Naive B cell (primary cell): ENCODE measurements at places on chromosomes 2 and 18.

DNA sequence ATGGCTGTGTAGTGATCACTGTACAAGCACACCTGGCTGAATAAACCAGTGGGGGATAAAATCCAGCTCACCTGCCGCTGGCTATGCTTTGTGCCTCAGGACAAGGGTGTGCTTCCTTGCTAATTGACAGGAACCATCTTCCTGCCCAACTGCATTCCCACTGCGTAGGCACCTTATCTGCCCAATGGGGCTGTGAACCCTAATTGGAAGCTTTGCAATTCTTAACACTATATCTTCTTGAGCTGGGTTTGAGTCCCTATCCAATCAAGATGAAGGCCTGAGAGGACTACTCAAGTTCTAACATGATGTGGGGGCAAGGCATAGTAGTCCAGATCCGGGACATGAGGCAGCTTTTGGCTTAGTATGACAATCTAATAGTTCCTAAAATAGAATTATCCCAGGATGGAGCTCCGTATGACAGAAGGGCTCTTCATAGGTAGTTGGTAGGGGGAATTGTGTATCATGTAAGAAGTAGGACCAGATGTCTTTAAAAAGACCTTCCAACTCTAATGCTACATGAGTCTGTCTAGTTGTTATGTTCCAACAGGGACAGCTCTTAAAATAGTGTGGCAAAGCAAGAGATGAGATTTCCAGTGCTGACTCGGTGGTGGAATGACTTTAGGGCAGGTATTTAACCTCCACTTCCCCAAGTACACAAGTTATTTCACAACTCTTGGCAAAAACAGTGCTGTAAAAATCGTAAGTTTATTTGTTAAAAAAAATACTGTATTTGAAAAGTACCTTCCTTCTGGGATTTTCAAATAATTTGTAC is 2.3 kb upstream of the TMEM150A start:
- no peak for DNase-seq

- no peak for DNase-seq
Observed at GRCh38 chr18:9400197-9400596, 65.6 kb downstream of the TWSG1 start.

DNA sequence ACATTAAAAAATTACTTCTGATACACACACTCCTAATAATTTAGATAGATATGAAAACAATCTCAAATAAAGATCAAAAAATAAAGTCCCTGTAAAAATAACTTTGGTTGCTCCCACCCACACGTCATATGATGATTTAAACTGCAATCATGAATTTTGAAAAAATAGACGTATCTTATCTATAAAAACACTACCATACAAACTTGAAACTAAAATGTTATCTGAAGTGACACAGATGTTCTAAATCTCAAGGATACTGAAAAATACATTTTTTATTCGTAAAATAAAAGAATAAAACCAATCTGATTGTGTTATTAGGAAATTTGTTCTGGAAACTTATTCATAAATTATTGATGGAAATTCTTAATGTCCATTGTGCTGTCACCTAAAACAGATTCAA is 8.1 kb upstream of the BOLA3 start:
- no peak for DNase-seq

- no peak for DNase-seq
Observed at GRCh38 chr2:110978148-110978547, 142.6 kb upstream of the BCL2L11 start.

DNA sequence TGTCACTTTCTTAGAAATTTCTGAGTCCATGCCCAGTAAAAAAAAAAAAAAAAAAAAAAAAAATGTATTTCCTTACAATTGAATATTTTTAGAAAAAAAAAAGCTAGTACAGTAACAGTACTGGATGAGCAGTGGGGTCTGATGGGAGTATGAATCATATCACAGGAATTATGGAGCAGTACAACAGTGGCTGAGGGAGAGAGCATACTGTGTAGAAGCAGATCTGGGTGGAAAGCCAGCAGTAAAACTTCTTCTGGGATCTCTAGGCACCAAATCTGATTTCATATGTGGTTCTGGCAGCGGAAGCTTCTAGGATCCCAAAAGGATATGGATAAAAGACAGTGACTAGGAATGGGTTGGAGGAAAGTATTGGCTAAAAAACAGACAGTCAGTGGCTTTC is 414.9 kb upstream of the FSHR start:
- DNase-seq = no peak

- DNase-seq = no peak
Observed at GRCh38 chr2:96529376-96530143, 7.0 kb upstream of the ARID5A start.

- DNase-seq = peak; percentile 14
Observed at GRCh38 chr2:138787053-138787666, 7.0 kb upstream of the NXPH2 start.

DNA sequence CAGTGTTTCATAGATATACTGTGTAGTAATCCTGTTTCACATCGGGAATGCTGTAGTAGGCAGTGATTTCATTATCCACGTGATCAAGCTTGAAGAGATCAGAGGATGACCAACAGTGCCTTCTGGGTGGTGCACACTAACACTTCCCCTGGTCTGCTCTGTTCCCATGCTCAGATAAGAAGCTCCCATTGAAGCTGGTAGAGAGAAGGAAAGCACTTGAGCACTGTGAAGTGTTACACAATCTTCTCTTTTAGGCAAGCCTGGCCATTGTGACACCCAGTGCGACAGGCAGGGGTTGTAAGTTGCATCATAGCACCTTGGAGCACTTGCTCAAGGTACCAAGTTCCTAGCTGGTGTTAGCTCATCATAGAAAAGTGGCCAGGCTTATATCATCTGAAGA is 30.6 kb upstream of the GPD2 start:
- no peak for DNase-seq

DNA sequence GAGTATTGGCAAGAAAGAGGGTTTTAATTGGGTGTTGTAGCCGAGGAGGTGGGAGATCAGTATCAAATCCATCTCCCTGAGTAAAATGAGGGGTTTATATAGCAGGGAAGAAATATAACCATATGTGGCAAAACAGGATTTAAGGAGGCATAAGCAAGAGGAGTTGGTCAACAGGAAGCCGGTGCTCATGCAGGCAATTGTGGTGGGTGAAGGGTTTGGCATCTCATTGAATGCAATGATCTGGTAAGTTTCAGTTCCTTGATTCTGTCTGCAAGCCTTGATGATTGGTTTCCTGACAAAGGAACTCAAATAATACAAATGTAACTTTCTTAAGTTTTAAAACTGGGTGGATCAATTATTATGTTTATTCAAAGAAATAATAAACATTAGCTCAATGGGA is 564.4 kb upstream of the LINC00305 start:
- peak; percentile 73 for DNase-seq

DNA sequence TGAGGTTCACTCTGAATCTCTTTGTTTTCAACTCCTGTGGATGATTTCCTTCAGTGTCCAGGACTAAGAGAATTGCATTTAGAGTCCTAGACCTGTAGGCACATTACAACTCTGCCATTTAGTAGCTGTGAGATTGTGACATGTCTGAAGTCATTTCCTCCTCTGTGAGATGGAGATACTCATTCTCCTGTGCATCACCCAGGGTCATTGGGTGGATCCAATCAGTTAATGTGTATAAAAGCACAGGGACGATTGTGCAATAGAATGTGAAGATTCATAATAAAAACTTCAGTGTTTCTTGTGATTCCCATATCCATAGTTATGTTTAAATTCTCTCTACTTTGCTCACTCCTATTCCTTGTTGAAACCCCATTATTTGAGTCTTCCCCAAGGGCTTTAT is 113.6 kb downstream of the DIS3L2 start:
- no peak for DNase-seq

GRCh38 chr2:237121321-237121720 is 35.6 kb downstream of the COPS8 start:
- no peak for DNase-seq

DNA sequence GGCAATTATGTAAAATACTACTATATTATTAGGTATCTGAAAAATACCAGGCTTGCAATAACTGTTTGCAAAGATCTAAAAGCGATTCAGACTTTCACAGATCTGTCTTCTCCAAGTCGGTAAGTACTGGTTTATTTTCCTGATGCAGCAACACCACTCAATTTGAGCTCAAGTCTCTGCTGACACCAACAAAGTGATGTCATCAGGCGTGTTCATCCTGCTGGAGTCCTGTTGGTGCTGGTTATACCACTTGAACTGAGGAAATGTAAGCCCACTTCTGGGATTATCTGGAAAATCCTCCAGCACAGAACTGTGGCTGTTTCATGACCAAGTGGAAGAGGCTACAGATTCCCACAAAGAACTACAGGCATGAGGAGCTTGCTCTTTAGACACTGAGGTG is 267.6 kb downstream of the BCL2 start:
- no peak for DNase-seq

- DNase-seq = no peak
Observed at GRCh38 chr2:173386021-173386737, 31.5 kb downstream of the CDCA7 start.

- no peak for DNase-seq
Observed at GRCh38 chr2:224793946-224794345, 77.8 kb upstream of the CCDC195 start.

DNA sequence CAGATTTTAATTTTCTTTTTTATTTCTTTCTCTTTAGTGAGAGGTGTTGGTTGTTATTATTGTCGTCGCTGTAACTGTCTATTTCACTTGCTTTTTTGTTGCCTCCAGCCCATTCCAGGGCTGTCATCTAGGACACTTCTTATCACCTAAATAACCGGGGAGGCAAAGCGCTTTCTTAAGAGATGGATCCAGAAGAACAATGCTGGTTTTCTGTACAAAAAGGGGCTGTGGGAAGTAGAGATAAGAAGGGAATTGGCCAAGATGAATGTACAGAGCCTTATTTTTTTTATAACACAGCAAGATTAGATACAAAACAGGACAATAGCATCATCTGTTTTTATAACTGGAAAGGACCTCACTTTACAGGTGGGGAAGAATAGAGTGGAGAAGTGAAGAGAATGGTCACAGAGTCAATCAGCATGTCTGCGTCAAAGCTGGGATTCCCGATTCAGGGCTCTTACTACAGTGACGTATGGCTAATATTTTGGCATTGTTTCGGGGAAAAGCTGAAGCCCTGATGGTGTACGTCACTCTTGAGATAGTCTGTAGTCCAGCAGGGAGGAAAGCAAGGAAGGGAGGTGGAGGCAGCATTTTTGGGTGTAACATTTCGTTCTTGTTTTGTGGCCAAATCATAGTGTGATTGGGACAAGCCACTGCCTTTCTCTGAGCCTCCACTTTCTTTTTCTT is 23.2 kb downstream of the IL1B start:
- DNase-seq = no peak
